CD4-positive, alpha-beta T cell (primary cell): ENCODE measurements at places on chromosomes 12 and 14.

- no peak for DNase-seq
These were observed 18.4 kb downstream of the OTUB2 start for GRCh38 chr14:94044476-94045091.

- no peak for DNase-seq
These were observed 35.9 kb upstream of the DYNC1H1 start for GRCh38 chr14:101928415-101928841.

- no peak for DNase-seq
These were observed 125.8 kb downstream of the SLC38A4 start for GRCh38 chr12:46699986-46700385.

DNA sequence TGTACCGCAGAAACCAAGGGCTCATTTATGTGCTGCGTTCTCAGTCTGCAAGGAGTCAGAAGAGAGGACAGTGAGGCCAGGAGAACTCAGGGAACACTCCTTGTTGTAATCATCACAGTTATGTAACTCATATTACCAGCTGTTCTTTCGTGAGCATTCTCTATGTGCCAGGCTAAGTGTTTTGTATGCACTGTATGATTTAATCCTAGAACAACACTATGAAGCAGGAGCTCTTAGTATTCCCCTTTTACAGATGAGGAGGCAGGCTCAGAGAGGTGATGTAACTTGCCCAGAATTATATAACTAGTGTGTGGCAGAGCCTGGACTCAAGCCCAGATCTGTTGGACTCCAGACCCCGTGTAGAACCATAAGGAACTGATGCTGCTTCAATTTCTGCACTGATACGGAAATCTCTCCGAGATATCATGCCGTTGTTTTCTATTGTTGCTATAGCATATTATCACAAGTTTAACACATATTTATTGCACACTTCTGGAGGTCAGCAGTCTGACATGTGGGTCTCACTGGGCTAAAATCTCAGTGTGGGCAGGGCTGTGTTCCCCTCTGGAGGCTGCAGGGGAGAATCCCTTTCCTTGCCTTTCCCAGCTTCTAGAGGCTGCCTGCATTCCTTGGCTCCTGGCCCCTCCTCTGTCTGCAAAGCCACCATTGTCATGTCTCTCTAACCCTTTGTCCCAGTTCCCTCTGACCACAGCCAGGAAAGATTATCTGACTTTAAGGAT, 16.3 kb upstream of the CD9 start:
- DNase-seq, result no peak
